ENCODE measurements at places on chromosomes 1 and 21.

GRCh38 chr1:58881471-58881994 is 97.7 kb upstream of the JUN start:
- peak; percentile 72 for DNase-seq

GRCh38 chr1:182392050-182393028 is 749 bp upstream of the GLUL start:
- peak; percentile 23 for DNase-seq

GRCh38 chr1:202291961-202292712 is 49.6 kb downstream of the UBE2T start:
- DNase-seq = no peak

GRCh38 chr1:91054780-91055481 is 33.1 kb upstream of the ZNF644 start:
- no peak for DNase-seq

- DNase-seq = no peak
These were observed 202.9 kb upstream of the ADGRL2 start for GRCh38 chr1:81597720-81598426.

GRCh38 chr1:111769517-111770146 is 13.9 kb downstream of the DDX20 start:
- peak; percentile 36 for DNase-seq

DNA sequence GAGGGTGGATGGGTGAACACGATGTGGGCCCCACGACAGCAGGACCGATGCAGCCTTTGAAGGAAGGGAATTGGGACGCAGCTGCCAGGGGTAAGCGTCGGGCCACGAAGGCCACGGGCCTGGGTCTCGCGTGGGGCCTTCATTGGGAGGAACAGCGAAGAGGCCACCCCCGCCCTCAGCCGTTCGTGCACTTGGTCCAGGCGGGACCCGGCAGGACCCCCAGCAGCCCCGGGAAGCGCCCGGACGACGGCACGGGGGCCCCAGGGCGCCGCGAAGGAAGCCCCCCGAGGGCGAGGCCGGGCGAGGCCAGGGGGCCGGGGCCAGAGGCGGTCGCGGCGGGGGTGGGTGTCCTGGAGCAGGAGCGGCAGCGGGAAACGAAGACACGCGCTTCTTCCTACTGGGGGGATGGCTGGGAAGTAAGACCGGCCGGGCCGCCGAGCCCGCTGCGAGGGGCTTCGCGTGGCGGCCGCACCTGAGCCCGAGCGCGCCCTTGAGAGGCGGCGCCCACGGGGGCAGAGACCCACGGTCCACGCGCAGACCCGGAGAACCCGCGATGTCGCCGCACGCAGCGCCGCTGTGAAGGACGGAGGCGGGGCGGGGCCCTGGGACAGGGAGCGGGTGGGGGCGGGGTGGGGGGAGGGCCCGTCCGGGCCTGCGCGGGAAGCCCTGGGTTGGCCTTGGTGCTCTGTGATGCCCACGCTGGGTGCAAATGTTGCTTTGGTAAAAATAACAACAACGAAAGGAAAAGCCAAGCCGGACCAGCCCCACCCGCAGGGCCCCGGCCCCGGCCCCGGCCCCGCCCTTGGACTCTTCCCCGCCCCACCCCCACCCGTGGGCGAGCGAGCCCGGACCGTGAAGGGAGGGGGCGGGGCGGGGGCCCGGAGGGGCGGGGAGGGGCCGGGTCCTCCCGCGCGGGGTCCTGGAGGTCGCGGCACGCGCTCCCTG is 56.0 kb upstream of the ADARB1 start:
- no peak for DNase-seq

GRCh38 chr1:156677616-156678596 is 699 bp upstream of the NES start:
- no peak for DNase-seq

DNA sequence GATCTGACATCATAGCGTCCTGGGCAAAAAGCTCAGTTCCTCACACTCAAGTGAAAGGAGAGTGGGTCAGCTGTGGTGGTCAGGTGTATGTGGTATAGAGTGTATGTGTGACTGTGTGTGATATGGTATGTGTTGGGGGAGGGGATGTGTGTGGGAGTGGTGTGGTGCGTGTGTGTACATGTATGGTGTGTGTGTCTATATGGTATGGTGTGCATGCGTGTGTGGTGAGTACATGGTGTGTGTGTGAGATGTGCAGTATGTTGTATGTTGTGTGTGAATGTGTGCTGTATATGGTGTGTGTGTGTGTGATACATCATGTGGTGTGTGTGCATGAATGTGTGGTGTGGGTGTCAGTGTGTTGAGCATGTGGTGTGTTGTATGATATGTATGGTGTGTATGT is 20.9 kb downstream of the FAM3B start:
- no peak for DNase-seq

GRCh38 chr1:154405747-154406571 is 816 bp downstream of the IL6R start:
- peak; percentile 77 for DNase-seq

GRCh38 chr1:109240158-109241152 is 8.9 kb upstream of the CELSR2 start:
- DNase-seq = peak; percentile 50

DNA sequence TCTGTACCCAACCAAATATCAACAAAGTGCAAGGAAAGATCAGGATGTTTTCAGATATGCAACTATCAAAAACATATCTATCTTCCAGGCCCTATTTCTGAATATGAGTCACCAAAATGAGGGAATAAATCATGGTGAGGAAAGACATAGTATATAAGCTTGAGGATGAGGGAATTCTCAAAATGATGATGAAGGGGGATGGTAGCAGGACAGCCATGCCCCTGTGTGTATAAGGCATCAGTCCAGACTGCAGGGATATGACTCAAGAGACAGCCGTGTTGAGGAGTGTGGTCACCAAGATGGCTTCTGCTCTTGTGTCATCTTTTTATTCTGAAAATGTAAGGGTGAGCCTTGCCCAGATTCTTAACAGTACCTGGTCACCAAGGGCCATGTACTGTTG is 4.4 kb upstream of the WDR64 start:
- DNase-seq = no peak

- DNase-seq = no peak
These were observed 142.2 kb downstream of the URB2 start for GRCh38 chr1:229768232-229768631.

GRCh38 chr1:53410100-53410541 is 49.1 kb upstream of the DMRTB1 start:
- DNase-seq = no peak

DNA sequence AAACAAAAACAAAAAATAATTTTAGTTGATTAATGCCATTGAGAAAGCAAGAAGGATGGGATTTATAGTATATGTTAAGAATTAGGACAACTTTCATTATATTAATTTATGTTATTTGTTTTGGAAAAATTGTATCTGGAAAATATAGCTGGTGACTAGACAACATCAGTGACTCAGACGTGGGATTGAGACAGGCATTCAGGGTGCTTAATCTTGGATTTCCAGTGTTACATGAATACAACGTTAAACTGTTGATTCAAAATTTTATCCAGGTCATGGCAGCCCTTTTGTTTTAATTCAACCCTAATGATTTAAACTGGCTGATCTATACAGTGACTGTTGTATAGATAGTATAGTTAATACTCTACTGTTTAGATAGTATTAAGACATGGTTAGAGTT is 827.1 kb upstream of the B3GALT2 start:
- DNase-seq = no peak

- DNase-seq = no peak
These were observed 18.9 kb upstream of the RNF223 start for GRCh38 chr1:1092894-1093609.

GRCh38 chr1:8903410-8903809 is 24.9 kb upstream of the ENO1 start:
- no peak for DNase-seq

- no peak for DNase-seq
These were observed 89.0 kb downstream of the GTF2B start for GRCh38 chr1:88802404-88802803.

DNA sequence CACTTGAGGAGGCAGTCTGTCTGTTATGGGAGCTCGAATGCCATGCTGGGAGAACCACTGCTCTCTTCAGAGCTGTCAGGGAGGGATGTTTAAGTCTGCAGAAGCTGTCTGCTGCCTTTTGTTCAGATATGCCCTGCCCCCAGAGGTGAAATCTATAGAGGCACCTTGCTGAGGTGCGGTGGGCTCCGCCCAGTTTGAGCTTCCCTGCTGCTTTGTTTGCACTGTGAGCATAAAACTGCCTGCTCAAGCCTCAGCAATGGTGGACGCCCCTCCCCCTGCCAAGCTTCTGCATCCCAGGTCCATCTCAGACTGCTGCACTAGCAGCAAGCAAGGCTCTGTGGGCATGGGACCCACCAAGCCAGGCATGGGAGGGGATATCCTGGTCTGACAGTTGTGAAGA is 247.5 kb downstream of the LMX1A start:
- no peak for DNase-seq

DNA sequence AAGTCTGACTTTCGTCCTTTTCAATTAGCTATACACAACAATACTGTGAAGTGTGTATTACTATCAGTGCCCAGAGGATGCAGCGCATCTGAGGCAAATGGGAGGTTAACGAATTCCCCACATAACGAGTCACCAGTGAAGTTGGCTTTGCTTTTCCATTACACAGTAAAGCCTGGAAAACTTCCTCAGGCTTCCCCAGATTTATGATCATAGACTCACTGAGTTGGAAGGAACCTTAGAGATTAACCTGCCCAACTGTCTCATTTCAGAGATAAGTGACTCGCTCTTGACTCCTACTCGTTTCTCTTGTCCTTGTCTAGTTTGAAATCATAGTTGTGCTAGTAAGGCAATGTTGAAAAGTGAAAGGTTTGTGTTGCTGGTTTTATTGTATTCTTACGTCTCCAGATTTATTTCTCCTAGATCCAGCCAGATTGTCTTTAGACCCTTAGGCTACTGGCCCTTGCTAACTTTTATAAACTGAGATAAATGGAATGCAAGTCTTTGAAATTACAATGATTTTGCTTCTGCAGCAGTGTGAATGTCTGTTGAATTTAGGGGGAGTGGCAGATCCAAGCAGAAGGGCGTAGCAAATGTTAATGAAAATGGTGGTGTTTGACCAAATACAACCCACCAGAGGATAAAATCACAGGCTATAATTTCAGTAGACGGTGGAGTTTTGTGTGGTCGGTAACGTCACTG is 17.3 kb downstream of the S1PR1 start:
- no peak for DNase-seq

DNA sequence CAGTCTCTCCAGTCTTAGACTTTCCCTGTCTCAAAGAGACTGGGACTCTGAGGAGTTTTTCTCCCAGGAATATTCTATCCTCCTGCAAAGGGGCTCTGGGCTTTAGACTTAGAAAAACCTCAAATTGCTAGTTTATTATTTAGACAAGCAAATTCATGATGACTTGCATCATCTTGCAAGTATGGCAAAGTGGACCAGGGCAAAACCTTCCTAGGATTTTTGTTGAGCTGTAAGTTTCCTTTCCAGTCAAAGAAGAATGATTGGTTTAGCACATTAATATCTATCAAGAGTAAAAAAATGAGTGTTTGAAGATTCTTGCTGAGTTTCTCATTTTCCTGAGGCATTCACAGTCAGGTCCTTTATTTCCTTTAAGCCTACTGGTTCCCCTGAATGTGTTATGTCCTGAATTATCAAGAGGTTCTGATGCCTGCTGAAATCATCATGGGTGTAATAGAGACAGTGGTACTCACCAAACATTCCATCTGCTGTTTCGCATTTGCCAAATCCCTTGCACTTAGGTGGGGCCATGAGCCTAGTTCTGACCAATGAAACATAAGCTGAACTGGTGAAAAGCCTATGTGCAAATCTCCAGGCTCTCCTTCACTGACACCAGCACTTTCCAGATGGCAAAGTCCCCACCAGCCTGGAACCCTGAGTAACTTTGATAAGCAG is 25.2 kb upstream of the SPAG17 start:
- DNase-seq = no peak

GRCh38 chr1:46173361-46173856 is 1.5 kb upstream of the TSPAN1 start:
- no peak for DNase-seq

- no peak for DNase-seq
These were observed 41.3 kb upstream of the KCNE1 start for GRCh38 chr21:34553151-34553952.

GRCh38 chr21:31257265-31257664 is 86.8 kb downstream of the TIAM1 start:
- DNase-seq = no peak

- DNase-seq = no peak
These were observed 1.1 kb upstream of the CD244 start for GRCh38 chr1:160863774-160864131.

DNA sequence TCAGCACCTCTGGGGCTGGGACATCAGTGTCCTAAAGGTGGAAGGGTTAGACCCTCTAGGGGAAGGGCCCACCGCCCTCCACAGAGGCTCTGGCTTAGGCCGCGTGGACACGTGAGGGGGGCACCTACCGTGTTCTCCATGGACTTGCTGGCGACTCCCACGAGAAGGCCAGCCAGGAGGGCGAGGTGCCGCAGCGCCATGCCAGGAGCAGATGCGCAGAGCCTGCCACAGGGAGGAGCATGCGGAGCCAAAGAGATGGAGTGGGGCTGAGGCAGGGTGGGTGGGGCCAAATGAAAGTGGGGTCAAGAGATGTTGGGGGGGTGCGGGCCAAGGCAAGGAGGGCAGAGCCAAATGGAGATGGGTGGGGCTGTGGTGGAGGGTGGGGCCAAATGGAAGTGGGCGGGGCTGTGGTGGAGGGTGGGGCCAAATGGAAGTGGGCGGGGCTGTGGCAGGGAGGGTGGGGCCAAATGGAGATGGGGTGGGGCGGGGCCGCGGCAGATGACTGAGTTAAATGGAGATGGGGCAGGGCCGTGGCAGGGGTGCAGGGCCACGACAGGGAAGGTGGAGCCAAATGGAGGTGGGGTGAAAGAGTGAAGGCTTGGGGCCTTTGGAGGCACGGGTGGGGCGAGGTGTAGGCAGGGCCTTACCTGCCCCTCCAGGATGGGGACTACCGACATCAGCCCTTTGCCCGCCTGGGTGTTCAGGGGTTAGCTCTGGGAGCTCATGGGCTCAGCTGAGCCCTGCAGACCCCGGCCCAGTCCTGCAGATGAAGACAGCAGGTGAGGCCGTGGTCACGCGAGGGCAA is 17.4 kb upstream of the RNF223 start:
- no peak for DNase-seq

DNA sequence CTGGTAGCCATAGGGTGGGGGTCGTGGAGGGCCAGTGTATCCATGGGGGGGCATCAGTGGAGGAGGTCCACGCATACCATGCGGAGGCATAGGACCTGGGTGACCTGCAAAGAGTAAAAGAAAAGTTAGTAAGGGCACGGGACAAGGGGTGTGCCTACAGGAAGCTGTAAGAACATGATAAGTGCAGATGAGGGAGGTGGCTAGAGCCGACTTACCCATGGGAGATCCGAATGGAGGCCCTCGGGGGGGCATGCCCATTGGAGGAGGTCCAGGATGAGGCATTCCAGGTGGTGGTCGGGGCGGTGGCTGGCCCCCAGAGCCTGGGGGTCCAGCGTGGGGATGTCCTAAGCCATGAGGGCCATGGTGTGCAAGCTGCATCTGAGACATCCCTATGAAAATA is 4.0 kb downstream of the SF3B4 start:
- no peak for DNase-seq

DNA sequence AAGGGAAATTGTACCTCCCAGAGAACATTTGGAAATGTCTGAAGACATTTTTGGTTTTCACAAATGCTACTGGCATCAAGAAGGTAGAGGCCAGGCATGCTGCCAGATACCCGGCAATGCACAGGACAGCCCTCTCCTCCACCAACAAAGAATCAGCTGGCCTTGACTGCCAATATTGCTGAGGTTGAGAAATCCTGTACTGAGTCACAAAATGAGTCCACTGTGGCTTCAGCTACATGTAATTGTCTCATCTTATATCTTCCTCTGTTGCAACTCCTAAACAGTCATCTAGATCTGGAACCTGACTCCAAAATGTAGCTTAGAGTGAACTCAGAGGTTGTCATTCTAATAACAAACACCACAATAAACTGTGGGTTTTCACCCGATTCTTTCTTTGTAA is 327.5 kb upstream of the POGK start:
- DNase-seq = no peak

GRCh38 chr1:115685029-115685705 is 43.4 kb downstream of the VANGL1 start:
- DNase-seq = no peak
